ENCODE measurements at places on chromosomes 13 and 19.

- DNase-seq = no peak
These were observed 598.6 kb downstream of the EFNB2 start for GRCh38 chr13:105936816-105937215.

- DNase-seq = peak; percentile 92
These were observed 9.9 kb upstream of the FPR3 start for GRCh38 chr19:51784922-51785690.

- DNase-seq = peak; percentile 44
These were observed 1.2 kb downstream of the GJB2 start for GRCh38 chr13:20191311-20192157.

DNA sequence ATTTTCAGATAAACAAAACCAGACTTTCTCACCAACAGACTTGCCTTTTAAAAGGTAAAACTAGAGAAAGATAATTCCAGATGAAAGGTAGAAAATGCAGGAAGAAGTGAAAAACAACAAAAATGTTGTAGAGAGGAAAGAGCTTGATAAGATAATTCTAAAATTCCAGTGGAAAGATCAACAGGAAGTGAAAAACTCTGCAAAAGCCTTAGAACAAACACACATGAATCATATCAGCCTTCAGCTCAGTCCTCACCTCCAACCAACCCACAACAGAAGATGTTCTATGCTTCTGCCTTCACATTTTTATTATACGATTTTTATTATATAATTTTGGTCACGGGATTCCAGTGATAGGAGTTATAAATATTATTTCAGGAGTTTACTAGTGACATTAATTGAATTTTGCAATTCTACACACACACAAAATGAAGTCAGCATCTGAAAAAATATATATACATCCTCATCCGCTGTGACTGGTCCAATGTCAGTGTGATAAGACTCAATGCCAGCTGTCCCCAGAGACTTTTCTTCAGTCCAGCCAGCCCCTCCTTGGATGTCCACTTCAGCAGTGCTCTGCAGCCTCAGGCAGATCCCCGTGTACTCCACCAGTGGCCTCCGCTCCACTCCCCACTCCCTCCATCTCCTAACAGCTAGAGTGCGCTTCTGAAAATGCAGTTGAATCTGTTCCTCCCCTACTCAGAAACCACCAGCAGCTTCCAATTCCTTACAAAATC lies 57.9 kb downstream of the GADD45B start:
- DNase-seq = no peak

DNA sequence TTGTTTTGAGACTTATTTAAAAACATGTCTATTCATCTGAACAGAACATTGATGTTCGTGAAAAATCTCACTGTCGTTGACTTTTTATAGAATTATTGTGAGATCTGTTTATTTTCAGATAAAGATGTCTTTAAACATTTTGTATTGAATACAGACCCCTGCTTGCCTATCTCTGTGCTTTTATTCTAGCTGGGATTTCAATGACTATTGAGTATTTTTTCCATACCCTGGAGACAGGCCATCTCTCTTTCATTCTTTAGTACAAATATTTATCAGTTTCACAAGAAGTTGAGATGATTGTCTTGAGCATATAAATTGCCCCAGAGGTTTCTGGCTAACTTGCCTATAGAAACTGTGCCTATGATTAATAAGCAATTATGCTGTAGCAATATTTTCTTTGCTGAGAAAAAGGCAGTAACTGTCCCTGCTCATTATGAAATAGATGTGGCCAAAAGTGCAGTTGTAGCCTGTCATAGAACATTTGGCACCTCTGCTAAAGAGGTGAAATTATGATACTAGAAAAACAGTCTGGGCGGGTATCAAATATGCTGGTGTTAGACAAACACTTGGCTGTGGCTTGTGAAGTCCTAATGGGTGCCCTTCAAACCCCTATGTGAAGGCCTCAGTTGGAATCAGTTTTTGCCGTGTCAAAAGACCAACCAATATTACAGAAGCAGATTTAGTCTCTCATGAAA lies 360.6 kb downstream of the HS6ST3 start:
- no peak for DNase-seq

DNA sequence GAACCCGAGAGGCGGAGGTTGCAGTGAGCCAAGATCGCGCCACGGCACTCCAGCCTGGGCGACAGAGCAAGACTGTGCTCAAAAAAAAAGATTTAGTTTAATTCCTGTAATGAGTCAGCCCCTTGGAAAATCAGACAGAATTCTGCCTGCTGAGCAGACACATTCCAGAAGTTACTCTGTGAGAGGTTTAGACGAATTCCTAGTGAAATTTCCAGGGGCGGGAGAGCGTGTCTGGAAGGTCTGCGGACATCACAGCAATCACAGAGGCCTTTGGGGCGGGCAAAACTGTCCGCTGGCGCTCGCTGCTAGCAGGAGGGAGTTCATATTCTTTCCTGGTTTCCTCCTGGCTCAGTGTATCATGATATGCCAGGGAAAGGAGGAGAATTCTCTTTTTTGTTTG lies 17.5 kb downstream of the MISP start:
- DNase-seq = no peak

GRCh38 chr13:89382981-89383380 lies 1711.8 kb downstream of the SLITRK5 start:
- no peak for DNase-seq

Measured in suppressor macrophage (primary cell).